B cell (primary cell): ENCODE measurements at places on chromosomes 3 and 15. TPM values are rescaled to one million over a fixed set of nuclear protein-coding genes. Genes with fewer than 3 reads are reported as not detected.

DNA sequence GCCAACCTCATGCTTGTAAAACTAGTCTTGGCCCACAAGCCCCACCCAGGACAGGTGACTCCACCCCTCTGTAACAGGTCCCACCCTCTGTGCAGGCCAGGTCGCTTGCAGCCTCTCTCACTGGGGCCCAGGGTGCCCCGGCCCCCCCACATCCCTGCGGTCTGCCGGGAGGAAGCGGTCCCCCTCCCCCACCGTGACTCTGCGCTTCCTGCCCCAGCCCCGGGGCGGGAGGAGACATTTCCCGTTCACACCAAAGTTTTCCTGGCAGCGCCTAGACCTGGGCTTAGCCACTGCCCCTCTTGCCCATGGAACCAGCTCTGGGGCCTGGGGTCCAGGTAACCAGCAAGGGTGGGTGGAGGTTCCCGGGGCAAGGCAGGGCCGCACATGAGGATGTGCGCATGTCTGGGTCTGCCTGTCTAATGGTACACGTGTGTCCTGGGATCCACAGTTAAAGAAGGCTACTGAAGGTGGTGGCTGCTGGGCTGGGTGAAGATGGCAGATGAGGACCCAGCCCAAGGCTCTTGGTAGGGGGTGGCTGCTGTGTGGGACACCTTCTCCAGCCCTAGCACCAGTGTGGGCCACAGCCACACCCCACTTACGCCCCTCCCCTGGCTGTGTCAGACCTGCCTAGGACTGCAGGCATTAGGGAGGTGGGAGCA is 8.4 kb downstream of the NBEAL2 start:
- peak overlapping the region; percentile 27 for H3K4me3 ChIP-seq
- H3K4me1 ChIP-seq: peaks cover 50% of the 10 kb centered on the region
- H3K27me3 ChIP-seq: no peaks in the 10 kb centered on the region
- no peaks in the 10 kb centered on the region for H3K36me3 ChIP-seq
- DNase-seq: peak; percentile 86
- H3K27ac ChIP-seq: peak overlapping the region; percentile 64

The TLR9 gene
- 16.0 and 21.0 TPM in 2 replicates for total RNA-seq

DNA sequence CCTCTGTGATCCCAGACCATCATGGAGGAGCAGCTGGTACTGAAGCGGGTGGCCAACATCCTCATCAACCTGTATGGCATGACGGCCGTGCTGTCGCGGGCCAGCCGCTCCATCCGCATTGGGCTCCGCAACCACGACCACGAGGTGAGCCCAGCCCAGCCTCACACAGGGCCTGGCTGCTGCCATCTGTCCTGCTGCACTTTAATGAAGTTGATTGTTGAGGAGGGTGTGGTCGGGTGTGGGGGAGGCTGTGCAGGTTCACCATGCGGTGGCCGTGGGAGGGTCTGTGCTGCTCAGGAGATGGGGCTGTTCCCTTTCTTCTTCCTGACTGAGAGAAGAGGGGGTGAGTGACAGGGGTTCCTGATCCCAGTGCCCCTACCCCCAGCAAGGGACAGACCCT is 30.6 kb downstream of the ACAD9 start:
- H3K27me3 ChIP-seq: no peaks in the 10 kb centered on the region
- DNase-seq: no peak
- H3K36me3 ChIP-seq: peaks cover 1% of the 10 kb centered on the region
- H3K27ac ChIP-seq: no peak overlapping the region
- H3K4me1 ChIP-seq: no peaks in the 10 kb centered on the region

DNA sequence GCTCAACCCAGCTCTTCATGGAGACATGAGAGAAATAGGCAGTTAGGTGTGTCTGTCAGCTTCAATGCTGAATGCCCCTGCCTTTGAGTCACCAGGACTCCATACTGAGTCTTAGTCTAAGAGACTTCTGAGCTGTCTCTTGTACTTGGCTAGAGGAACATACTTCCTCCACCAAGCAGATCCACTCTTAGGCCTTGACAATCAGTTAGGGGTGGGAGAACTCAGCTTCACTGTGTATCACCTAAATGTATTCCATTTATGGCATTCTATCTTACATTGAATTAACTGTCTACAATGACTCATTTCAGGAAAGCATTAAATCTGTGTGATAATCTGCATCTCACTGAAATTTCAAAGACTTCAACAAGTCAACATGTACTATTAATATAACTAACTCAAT is 66.0 kb downstream of the STAC start:
- no peaks in the 10 kb centered on the region for H3K36me3 ChIP-seq
- no peaks in the 10 kb centered on the region for H3K4me1 ChIP-seq
- no peak for DNase-seq
- no peaks in the 10 kb centered on the region for H3K27me3 ChIP-seq
- no peak overlapping the region for H3K4me3 ChIP-seq
- H3K27ac ChIP-seq: no peak overlapping the region

- H3K27ac ChIP-seq: no peak overlapping the region
- DNase-seq: no peak
- H3K4me1 ChIP-seq: no peaks in the 10 kb centered on the region
- no peaks in the 10 kb centered on the region for H3K36me3 ChIP-seq
Measured at GRCh38 chr3:130529486-130530215, 12.7 kb downstream of the COL6A6 start.

- peaks cover 2% of the 10 kb centered on the region for H3K27me3 ChIP-seq
- no peaks in the 10 kb centered on the region for H3K4me1 ChIP-seq
- H3K4me3 ChIP-seq: no peak overlapping the region
- H3K27ac ChIP-seq: no peak overlapping the region
Measured at GRCh38 chr15:56286213-56286612, 42.5 kb upstream of the RFX7 start.

The TMEM207 gene
- not detected in 2 replicates for total RNA-seq

The MEIS2 gene
- 0.22 and 0.39 TPM in 2 replicates for total RNA-seq

GRCh38 chr3:71397046-71397445 is 186.5 kb downstream of the FOXP1 start:
- H3K27ac ChIP-seq: peak overlapping the region; percentile 82
- no peaks in the 10 kb centered on the region for H3K27me3 ChIP-seq
- H3K4me1 ChIP-seq: peaks cover 88% of the 10 kb centered on the region
- H3K36me3 ChIP-seq: no peaks in the 10 kb centered on the region
- no peak overlapping the region for H3K4me3 ChIP-seq

The ZIC1 gene
- total RNA-seq: not detected in 2 replicates

DNA sequence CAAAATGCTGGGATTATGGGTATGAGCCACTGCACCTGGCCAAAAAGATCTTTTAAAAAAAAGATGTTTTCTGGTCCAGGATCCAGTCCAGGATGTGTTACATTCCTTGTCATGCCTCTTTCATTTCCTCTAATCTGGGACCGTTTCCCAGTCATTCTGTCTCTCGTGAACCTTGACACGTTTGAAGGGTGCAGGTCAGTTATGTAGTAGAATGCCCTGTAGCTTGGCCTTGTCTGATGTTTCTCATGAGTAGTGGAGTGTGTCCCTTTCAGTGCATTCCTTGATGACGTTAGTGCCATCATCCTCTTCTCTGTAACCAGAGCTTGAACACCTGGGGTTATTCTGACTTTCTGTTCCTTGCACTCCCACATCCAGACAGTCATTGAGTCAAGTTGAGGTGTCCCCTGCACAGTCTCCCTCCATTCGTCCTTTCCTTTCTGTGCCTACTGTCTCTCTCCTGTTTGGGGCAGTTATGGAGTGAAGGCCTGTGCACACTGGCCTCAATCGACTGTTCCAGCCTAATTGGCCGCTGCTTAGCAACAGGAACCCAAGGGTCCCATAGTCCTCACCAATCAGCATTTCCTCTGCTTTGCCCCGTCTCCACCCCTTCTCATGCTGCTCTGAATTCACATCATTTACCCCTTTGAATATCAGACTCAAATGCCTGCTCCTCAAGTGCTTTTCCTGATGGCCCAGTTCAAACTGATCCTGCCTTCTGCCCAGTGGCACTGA is 5.5 kb downstream of the FAM81A start:
- H3K27ac ChIP-seq: no peak overlapping the region
- no peaks in the 10 kb centered on the region for H3K27me3 ChIP-seq
- no peak for DNase-seq
- no peaks in the 10 kb centered on the region for H3K36me3 ChIP-seq

The MNS1 gene
- total RNA-seq: 0.83 TPM in 1 of 2 replicates, not detected in the other

DNA sequence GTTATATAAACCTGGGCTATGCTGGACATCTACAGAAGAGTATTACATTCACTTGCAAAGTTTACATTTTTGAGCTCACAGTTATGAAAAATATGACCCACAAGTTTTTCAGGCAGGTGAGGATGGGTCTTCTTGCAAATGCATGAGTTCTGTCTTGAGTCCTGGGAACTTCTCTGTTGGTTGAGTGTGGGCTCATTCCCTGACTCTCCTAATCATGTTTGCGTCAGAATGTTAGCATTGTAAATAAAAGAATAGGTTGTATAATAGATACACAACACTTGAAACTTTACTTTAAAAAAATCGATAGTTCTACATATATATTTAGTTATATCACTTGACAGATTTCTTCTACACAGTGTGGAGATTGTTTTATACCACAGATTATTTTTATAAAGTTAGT is 7.2 kb upstream of the EXOG start:
- H3K27ac ChIP-seq: no peak overlapping the region
- DNase-seq: no peak

DNA sequence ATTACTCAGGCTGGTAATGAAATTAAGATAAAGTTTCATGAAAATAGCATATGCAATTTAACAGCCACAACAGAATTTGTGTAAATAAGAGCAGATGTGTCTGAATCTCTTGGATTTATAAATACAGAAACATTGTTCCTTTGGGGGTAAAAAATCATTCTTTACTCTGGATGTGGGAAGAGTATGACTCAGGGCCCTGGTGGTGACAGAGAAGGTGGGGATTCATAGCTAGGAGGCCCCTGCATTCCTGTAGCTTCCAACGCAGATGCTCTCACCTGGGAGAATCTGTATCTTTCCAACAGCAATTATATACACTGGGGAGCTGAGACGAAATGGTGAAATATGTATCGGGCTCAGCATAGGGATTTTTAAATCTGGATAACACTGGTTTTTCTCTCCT is 167.6 kb upstream of the CADPS start:
- H3K36me3 ChIP-seq: no peaks in the 10 kb centered on the region
- H3K4me1 ChIP-seq: peaks cover 5% of the 10 kb centered on the region
- no peak overlapping the region for H3K27ac ChIP-seq
- no peaks in the 10 kb centered on the region for H3K27me3 ChIP-seq
- H3K4me3 ChIP-seq: no peak overlapping the region
- no peak for DNase-seq

DNA sequence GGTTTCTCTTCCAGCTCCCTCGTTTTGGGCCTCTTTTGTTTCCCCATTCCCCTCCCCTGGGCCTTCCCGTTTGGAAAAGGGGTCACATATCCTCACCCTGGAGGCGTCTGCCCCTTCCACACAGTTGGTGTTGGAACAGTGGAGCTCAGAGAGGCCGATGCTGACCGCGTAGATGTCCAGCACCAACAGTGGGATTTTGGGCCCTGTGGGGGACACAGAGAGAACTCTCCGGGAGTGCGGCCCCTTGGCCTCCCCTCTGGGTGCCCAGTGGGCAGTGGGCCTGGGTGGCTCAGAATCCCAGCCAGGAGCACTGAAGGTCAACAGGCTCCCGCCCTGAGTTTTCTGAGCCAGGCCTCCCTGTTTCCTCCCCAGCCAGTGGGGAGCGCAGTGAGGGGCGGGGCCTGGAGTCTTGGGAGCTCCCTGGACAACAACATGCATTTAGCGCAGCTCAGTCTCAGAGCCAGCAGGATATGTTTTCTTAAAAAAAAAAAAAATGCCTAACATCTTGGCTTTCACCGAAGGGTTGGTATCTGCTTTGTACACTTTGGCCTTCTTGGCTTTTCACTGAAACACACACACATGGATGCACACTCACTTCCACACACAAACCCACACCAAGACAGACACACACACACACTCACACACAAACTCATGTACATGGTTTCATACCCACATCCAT is 670 bp upstream of the ISLR start:
- H3K4me3 ChIP-seq: no peak overlapping the region
- H3K27me3 ChIP-seq: no peaks in the 10 kb centered on the region
- no peaks in the 10 kb centered on the region for H3K4me1 ChIP-seq
- no peak for DNase-seq
- H3K27ac ChIP-seq: no peak overlapping the region
- no peaks in the 10 kb centered on the region for H3K36me3 ChIP-seq

DNA sequence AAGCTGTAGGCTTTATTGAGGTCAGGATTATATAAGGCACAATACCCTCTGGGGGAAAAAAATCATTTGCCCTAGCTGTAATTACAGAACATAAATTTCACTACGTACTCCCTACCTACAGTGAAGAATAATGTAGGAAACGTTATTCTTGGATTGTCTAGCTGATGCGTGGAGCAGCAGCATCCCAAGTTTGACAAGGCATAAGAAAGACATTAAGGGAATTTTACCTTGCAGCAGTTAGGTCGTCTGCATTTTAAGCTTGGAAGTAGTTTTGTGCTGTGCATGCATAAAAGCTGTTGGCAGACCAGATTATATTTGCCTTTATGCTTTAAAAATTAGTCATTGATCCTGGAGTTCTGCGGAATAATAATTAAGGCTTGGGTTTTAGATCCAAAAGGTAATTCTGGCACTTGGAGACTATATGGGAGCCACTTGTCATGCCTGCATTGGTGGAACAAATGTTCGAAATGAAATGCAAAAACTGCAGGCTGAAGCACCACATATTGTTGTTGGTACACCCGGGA is 2.2 kb downstream of the EIF4A2 start:
- H3K4me3 ChIP-seq: peak overlapping the region; percentile 80
- H3K36me3 ChIP-seq: peaks cover 63% of the 10 kb centered on the region
- no peaks in the 10 kb centered on the region for H3K27me3 ChIP-seq
- H3K27ac ChIP-seq: no peak overlapping the region
- peaks cover 40% of the 10 kb centered on the region for H3K4me1 ChIP-seq

- H3K4me1 ChIP-seq: no peaks in the 10 kb centered on the region
- H3K4me3 ChIP-seq: no peak overlapping the region
- DNase-seq: no peak
- H3K27ac ChIP-seq: no peak overlapping the region
Measured at GRCh38 chr3:76352051-76352450, 566.7 kb upstream of the ZNF717 start.

- H3K4me3 ChIP-seq: no peak overlapping the region
- DNase-seq: no peak
- H3K4me1 ChIP-seq: no peaks in the 10 kb centered on the region
- H3K27me3 ChIP-seq: no peaks in the 10 kb centered on the region
- no peak overlapping the region for H3K27ac ChIP-seq
Measured at GRCh38 chr3:189488241-189488767, 142.9 kb upstream of the TP63 start.

DNA sequence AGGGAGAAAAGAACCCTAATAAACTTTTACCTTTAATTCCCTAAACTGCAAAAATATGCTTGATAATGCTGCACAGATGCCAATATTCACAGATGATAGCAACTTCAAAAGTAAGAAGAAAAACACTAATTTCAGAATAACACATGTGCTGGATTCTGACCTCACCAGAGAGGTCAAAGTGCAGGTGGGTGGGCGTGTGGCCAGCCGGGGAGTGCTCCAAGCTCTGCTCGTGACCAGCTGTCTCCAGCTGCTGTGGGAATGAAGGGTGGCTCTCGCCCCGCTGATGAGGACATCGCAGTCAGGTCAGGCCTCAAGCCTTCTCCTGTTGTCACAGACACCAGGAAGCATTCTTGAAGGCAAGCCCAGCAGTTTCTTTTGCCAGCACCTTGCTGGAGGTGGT is 57.1 kb downstream of the ADAMTS17 start:
- no peak overlapping the region for H3K27ac ChIP-seq
- H3K4me1 ChIP-seq: no peaks in the 10 kb centered on the region
- no peaks in the 10 kb centered on the region for H3K36me3 ChIP-seq
- DNase-seq: no peak
- H3K4me3 ChIP-seq: no peak overlapping the region

- DNase-seq: no peak
- no peak overlapping the region for H3K4me3 ChIP-seq
- no peak overlapping the region for H3K27ac ChIP-seq
- no peaks in the 10 kb centered on the region for H3K4me1 ChIP-seq
- H3K36me3 ChIP-seq: no peaks in the 10 kb centered on the region
Measured at GRCh38 chr15:89002830-89003229, 85.4 kb upstream of the ABHD2 start.

The CKMT1A gene
- not detected in 2 replicates for total RNA-seq
